Activated CD4-positive, alpha-beta T cell treated with anti-CD3 and anti-CD28 coated beads, Interleukin-2, amount 50 U/mL, for 24 hours (primary cell): ENCODE measurements at places on chromosomes 6 and 20.

- no peak for DNase-seq
Observed at GRCh38 chr6:20574355-20574754, 40.1 kb downstream of the CDKAL1 start.

- no peak for DNase-seq
Observed at GRCh38 chr6:34005901-34006531, 139.9 kb downstream of the GRM4 start.

GRCh38 chr6:132961122-132961521 lies 146.8 kb downstream of the RPS12 start:
- no peak for DNase-seq

DNA sequence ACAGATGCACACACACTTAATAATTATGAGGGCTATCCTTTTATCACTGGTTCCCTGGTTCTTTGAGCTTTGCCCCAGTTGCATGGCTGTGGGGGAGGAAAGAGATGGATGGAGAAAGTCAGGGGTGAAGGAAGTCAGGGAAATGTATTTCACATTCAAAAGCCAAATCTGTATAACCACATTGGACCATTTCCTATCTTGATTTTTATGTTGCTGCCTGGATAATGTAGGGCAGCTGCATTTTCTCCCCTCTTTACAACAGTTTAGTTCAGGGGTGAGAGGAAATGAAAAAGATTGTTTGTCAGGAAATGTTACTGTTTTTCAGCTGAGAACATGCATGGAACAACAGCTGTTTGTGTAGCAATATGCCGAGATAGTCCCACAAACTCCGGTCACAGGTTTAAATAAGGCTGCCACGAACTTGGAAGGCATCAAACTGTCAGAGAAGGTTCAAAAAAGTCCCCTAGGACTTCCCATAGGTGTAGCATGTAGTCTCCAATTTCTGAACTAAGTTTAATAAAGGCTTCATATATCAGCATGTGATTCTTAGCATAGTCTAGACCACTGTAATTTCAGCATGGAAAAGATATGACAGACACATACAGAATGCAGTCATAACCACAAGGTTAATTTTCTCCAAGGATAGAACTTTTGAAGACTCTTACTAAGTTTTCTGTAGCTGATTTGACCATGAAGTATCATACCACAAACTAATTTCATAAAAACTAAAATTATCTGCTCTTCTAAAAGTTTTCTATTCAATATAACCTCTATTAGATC lies 82.1 kb upstream of the COL21A1 start:
- DNase-seq, result no peak

GRCh38 chr6:156886409-156886808 lies 109.2 kb downstream of the ARID1B start:
- DNase-seq, result no peak

GRCh38 chr20:57564951-57565642 lies 4.2 kb downstream of the PCK1 start:
- no peak for DNase-seq

DNA sequence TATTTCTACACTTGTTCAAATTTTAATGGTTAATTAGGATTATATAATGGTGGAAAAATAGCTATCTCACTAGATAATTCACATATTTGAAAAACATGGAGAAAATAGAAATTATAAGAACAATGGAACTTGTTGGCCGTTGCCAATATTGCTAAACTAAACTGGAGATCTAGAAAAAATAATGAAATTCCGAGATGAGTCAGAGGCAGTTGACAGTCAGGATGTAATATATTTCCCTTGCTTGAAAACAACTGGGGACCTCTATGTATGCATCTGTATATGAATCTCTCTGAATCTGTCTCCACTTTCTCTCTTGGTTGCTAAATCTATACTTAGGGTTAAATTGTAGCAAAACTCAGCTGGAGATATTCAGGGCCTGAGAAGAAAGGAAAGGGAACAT lies 1108.2 kb upstream of the GJE1 start:
- DNase-seq, result no peak

DNA sequence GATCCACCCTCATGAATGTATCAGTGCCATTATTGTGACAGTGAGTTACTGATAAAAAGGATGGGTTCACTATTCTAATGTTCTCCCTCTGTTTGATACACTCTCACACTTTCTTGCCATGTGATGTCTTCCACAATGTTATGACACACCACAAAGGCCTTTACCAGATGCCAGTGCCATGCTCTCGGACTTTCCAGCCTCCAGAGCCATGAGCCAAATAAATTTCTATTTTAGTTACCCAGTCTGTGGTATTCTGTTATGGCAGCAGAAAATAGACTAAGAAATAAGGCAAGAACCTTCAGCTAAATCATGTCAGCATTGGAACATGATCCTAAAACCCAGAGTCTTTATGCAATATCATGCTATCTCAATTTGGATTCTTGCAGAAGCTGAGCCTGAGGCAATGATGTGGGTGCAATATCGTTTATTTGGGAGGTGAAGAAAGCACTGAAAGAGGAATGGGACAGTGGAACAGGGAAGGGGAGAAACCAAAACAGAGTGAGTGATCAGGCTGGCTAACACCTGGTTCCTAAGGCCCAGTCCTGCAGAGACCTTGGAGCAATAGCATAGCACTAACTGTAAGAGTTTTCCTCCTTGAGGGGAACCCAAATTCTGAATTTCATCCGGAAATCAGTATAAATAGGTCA lies 130.4 kb upstream of the LRFN2 start:
- no peak for DNase-seq

DNA sequence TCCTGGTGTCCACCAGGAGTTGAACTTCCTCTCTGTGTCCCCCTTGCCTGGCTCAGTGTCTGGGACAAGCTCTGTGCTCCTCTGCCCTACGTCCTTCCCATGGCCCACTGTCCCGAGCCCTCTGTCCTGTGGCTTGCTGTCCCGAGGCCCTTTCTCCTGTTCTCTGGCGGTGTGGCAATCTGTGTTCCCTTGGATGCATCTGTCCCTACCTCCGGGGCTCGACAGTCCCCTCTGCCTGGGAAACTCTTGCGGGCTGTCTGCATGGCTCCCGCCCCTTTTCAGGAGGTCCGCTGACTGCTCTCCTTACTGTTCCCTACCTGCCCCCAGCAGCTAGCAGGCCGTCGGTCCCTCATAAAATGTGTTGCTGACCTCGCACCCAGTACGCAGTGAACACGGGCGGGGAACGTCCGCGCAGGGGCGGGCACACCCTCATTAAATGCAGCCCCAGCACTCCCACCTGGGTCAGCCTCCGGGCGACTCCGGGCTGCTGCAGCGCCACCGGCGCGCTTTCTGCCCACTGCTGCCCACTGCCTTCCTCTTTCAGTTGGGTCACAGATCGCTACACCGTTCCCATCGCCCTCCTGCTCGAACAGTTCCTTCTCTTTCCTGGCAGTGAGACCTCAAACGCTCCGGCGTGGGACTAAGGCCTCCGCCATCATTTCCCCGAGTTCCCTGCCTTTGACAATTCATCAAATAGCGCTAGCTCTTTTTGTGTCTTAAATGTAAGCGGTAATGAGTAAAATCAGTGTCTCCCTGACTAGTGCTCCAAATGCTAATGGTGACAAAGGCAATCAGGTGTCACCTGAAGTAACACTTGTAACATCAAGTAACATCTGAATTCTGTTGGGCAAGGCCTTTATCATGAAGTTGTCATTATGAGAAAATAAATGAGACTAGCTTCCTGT lies 60.5 kb downstream of the RSPH3 start:
- DNase-seq, result no peak

DNA sequence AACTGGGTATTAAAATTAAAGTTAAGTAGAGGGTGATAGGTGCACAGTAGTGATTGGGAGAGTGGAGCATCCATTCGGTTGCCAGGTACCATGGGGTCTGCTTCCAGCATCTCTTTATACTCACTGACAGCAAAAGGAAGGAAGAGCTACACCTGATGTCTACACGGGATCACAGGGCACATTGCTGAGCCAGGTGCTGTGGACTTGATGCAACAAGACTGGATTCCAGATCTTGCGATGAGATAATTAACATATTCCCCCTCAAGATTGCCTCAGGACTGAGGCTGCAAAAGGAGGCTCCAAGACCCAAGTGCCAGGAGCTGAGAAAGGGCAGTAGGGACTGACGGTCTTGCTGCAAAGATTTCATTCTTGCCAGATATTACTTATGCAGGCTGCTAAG lies 72.6 kb downstream of the PXDC1 start:
- no peak for DNase-seq

DNA sequence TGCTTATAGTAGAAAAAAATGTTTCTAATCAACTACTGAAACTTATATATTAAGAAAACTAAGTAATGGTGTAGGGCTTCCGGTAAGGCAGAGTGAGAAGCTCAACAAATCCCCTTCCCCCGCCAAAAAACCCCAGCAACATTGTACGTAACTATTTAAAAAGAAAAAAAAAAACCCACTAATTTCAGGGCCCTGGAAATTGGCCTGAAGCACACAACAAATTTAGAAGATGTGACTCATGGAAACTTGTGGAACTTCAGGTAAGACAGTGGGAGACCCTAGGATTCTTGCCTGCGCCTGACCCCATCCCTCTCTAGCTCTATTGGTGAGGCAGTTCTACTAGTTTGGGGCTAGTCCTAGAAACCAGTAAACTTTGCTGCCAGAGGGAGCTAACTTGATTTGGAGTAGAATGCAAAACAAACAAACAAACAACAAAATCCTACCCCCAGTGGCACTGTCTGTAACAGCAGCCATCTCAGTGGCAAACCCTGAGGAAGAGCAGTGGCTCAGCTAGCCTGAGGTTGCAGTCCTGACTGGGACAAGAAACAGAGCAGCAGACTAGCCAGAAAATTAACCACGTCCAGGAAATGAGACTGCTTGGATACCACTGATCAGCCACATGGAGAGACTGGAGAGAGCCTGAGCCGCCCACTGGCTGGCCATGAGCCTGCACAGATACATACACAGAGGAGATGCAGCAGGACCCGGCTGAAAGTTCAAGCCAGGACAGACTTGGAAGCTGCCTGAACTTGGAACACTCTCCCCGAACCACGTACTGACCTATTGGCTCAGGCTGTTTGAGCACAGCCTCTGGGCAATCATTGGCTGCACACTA lies 135.1 kb downstream of the TBXT start:
- no peak for DNase-seq

DNA sequence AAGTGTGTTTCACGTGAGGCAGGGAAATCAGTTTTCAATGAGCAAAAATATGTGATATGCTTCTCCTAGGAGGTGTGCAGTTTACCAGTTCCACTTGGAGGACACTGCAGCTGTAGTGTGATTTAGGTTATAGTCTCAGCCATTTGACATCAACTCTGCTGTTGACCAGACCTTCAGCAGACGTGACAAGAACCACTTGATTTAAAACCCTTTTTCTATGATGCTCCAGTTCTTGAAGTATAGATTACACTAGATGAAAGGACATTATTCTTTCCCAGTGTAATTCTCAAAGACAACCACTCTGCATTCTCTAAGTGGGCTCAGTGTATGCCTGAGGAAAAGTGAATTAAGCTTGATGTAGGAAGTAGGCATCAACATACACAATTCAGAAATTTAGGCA lies 480.8 kb downstream of the TBC1D32 start:
- no peak for DNase-seq

DNA sequence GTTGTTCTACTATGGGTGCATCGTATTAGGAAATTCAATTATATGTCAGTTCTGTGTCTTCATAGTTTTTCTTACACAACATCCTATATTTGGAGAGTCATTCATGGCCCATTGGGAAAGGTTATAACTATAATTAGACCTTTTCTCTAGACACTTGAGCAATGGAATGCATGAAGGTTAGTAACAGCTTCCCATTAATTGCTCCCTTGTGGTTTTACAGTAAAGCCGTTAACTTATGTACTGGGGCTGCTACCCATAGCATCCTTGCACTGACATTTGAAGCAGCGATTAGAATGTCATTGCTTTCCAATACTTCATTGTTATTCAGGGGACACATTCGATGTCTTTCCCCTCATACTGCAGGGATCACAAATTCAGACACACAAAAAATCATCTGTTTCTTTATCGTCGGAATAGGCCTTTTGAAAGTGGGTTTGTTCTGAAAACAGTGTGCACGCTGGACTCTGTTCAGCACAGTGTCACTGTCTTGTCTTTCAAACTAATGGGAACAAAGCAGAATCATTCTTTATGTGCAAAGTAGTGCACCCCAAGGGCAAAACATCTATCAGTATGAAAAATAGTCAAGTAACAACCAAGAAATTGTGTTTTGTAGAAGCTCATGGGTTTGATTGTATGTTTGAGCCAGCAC lies 634.3 kb upstream of the MAP3K7 start:
- DNase-seq, result no peak

DNA sequence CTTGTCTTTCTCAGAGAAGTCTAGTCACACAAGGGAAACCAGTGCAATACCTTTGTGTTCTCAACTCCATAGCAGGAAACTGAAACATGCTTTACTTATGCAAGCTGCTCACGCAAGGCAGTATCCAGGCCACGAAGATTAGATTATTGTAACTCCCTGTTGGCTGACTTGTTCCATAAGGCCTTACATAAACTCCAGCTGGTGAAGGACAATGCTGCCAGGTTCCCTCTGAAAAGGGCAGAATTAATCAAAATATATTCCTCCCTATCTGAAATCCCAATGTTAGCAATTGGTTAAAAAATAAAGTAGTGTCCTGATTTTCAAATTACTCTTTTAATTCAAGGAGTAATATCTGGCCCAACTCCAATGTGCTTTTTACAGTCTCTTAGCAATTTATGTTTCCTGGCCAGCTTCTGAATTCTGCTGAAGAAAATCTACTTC lies 966.6 kb downstream of the HACE1 start:
- no peak for DNase-seq

GRCh38 chr20:25339608-25340007 lies 51.0 kb downstream of the ABHD12 start:
- DNase-seq, result no peak

- DNase-seq, result no peak
Observed at GRCh38 chr6:33177552-33178446, 14.5 kb downstream of the COL11A2 start.

DNA sequence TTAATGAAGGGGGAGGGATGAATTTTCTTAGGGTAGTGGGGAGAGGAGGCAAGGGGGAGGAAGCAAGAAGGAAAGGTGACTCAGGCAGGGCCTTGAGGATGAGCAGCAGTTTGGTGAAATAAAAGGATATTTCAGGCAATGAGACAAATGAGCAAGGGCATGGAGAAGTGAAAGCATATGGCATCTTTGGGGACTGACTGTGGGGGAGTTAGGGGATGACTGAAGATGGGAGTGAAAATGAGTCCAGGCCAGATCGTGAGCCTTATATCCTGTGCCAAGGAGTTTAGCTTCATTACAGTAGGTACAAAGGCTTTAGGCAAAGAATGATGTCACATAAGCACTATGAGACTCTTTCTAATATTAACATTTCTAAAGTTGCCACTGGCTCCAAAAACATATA lies 51.9 kb downstream of the ILRUN start:
- no peak for DNase-seq

DNA sequence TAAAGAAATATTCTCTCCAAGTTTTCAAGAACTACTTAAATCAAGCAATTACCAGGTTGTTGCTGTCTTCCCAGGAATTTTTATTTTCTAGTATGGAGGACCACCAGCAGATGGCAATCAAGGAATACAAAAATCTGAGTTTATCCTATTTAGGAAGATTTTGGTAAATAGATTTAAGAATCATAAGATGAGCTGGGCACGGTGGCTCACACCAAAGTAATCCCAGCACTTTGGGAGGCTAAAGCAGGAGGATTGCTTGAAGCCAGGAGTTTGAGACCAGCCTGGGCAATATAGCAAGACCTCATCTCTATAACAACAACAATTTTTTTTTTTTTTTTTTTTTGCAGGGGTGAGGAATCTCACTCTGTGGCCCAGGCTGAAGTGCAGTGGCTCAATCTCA lies 19.3 kb upstream of the SEC63 start:
- no peak for DNase-seq
